ENCODE measurements at places on chromosomes 4 and X.

- DNase-seq: no peak
These were observed 1.2 kb upstream of the N4BP2 start for GRCh38 chr4:40055511-40055862.

DNA sequence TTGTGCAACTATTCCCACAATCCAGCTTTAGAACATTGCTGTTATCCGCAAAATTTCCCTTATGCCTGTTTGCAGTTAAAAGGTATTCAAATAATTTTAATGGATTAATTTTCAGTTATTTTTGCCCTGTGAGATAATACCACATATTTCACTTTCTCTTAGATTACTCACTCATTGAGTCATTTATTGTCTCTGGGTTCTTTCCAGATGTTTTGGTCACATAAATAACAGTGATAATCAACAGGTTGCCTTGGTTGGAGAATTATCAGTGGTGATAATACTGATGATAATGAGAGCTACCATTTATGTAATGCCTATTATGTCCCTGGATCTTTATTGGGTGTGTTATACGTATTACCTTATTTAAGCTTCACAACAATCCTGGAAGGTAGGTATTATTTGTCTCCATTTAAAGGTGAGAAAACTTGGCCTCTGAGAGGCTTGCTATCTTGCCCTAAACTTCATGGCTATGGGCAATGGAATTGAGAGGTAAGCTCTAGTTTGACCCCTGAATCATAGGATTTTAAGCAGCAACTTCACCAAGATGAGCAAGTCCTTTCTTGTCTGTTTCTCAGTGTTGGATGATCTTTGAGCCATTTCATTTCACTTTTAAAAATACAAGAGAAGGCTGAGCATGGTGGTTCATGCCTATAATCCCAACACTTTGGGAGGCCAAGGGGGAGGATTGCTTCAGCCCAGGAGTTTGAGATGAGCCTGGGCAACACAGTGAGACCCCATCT is 87.4 kb downstream of the KIT start:
- no peak for DNase-seq

GRCh38 chr4:29553846-29554245 is 1166.3 kb upstream of the PCDH7 start:
- no peak for DNase-seq

DNA sequence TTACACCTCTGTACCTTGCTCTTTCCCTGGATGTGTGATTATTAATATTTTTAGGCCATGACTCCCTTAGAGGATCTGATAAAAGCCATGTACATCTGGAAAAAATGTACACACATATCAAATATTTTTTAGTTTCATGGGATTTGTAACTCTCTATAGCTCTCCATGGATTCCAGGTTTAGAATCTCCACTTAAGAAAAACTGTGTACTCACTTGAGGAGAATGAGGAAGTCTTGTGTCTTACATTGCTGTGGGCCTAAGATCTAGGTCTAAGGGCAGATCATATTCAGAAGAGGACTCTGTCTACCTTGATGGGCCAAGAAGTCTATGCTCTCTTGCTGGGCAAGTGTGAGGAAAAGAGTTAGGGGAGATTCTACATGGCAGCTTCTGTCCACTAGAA is 98.0 kb downstream of the RRAGB start:
- no peak for DNase-seq

DNA sequence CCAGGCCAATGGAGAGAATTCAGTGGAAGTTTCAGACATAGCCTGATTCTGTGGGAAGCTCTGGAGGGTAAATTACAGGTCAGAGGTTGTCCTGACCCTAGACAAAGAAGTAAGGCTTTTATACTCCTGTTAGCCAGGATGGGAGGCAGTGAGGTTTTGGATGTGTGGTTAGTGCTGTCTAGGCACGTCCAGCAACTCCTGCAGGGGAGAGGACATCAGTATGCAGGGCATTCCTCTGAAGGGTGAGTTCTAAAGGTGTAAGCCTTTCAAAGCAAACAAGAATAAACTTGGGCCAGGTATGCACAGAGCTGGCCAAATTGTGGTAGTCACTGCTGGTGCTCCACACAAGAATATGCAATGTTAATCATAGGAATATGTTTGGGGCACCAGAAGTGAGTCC is 562.5 kb downstream of the CCSER1 start:
- DNase-seq: no peak

- DNase-seq: no peak
These were observed 98.4 kb downstream of the ZAR1 start for GRCh38 chr4:48588230-48589097.

- peak; percentile 66 for DNase-seq
These were observed 21.6 kb downstream of the FABP2 start for GRCh38 chr4:119300101-119300978.

GRCh38 chrX:113726898-113727297 is 857.0 kb upstream of the HTR2C start:
- DNase-seq: no peak

DNA sequence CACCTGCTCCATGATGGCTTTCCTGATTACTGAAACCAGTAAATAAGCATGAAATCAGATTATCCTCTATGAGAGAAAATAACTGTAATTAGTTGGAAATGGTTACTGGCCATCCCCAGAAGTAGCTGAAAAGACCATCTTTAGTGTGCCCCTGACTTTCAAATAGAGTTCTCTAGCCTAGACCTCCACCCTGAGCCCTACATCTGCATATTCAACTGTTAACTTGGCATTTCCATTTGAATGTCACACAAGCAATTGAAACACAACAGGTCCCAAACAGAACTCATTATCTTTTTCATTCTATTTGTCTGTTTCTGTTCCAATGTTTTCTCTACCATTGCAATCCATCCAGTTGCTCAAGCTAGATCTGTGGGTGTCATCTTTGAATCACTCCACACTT is 952.3 kb downstream of the RPA4 start:
- DNase-seq: no peak

DNA sequence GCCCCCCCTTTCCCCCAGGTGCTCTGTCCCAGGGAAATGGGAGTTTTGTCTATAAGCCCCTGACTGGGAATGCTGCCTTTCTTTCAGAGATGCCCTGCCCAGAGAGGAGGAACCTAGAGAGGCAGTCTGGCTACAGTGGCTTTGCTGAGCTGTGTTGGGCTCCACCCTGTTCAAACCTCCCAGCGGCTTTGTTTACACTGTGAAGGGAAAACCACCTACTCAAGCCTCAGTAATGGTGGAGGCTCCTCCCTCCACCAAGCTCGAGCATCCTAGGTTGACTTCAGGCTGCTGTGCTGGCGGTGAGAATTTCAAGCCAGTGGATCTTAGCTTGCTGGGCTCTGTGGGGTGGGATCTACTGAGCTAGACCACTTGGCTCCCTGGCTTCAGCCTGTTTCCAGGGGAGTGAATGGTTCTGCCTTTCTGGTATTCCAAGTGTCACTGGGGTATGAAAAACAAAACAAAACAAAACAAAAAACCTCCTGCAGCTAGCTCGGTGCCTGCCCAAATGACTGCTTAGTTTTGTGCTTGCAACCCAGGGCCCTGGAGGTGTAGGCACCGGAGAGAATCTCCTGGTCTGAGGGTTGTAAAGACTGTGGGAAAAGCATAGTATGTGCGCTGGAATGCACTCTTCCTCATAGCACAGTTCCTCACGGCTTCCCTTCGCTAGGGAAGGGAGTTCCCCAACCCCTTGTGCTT is 41.7 kb downstream of the ITM2A start:
- DNase-seq: no peak

DNA sequence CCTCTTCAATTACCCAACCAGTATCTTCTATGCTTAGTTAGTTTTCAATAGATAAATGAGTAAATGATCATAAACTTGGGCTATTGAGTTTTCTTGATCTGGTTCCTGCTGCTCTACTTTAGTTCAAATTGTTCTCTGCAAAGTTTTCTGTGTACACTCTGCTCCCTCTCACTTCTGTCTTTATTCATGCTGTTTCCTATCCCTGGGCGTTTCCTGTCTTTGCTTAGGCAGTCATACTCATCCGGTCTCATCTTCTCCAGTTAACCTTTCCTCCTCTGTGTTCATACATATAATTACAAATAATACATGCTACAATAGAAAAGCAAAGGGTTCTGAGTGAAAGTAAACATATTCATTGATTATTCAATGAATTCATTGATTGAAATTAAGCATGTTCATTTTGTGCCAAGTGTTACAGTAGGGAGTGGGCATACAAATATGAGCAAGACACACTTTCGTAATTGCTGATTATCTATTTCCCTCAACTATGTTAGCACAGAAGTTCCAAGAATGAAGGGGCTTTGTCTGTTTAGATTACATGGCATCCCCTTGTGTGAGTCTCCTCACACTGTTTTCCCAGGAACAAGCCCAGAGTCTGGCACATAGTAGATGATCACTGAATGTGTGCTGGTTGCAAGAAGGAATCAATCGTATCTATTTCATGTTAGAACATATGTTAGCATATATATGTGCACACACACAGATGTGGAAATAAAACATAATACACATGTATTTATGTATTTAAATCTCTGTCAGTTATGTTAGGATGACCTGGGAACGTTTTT is 1.1 kb downstream of the RAB39B start:
- no peak for DNase-seq

GRCh38 chrX:41733939-41734338 is 10.0 kb downstream of the GPR82 start:
- no peak for DNase-seq

- no peak for DNase-seq
These were observed 90.0 kb downstream of the ELOVL6 start for GRCh38 chr4:110108422-110108821.

DNA sequence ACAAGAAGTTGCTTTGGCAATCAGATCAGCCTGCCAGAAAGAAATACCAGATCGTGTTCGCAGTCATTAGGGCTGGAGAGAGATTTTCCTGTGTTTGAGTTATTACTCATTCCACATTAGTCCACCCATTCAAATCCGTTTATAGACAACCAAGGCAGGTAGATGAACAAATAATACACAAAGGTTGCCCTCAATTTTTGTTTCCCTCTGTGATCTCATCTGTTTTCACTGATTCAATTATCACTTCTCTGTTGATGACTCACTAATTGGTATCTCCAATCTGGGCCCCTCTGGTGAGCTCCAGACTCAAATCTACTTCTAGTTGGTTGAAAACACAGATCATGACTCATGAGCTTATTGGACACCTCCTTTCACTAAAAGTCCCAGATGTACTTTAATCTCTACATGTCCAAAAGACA is 54.5 kb downstream of the CHM start:
- DNase-seq: no peak

- peak; percentile 99 for DNase-seq
These were observed 293.4 kb upstream of the BOD1L1 start for GRCh38 chr4:13920901-13921300.

- no peak for DNase-seq
These were observed 108.7 kb upstream of the PACRGL start for GRCh38 chr4:20591571-20591970.

GRCh38 chr4:69811166-69811565 is 48.8 kb downstream of the SULT1E1 start:
- DNase-seq: no peak

DNA sequence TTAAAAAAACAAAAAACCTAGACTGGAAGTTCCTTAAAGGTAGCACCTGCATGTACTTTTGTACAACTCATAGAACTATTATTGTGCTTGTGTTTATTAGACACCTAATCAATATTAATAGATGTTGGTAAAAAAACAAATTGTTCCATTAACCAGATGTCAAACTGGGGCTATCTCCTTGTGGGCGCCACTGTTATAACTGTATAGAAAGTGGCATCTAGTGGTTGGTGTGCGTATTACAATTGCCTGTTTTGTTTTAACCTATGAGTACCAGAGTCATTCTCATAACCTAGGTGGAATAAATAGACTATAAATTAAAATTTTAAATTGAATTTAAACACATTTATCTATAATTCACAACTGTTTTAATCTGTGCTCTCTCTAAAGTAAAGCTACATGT is 97.4 kb downstream of the COL4A5 start:
- no peak for DNase-seq

GRCh38 chr4:145389550-145389949 is 92.1 kb upstream of the SMAD1 start:
- DNase-seq: no peak

DNA sequence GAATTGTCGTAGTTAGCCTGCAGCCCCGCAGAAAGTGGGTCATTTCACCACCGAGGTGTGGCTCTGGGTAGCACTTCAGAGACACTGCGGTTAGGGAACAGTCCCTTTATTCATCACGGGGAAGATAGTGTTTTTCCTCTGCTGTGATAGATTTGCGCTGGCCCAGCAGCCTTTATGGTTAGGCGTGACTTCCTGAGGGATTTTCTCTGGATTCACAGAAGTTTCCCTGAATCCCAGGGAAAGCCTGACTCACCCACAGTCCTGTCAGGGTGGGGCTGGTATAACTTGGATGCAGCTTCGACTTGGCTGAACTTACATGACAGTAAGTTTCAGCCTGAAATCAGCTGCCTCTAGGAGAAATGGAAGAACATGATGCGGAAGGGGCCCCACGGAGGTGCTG is 196.3 kb upstream of the HHIP start:
- peak; percentile 11 for DNase-seq

DNA sequence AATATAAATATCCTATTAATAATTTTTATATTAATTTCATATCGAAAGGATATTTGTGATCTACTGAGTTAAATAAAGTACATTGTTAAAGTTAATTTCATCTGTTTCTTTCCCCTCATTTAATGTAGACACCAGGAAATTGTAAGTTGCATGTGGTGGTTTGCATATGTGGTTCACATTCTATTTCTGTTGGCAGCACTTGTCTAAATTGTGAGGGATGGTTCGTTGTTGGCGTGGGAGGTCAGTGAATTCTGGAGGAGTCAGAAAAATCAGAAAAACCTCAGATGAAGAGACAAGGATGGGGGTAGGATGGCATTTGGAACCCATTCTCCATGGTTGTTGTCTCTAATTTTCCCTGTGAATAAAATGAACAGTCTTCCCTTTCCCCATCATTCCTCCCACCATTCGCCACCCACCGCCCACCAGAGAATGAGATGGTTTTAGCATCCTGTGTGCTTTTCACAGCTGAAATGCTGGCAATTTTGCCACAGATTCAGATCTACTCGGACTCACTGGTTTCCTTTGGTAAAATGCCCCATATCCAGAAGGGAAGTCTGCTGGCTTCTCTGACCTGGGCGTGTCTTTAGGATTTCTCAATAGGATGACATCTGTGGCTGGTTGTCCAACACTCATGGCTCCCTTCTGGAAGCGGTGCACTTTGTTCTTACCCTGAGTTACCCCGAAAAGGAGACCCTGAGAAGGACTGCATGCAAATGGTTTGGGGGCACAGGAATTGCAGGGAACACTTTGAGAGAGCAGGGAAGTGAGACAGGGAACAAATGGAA is 52.3 kb downstream of the LGI2 start:
- no peak for DNase-seq

GRCh38 chr4:21366312-21366711 is 582.3 kb downstream of the KCNIP4 start:
- no peak for DNase-seq
